SJCRH30 (cell line): ENCODE measurements at places on chromosomes 12 and 14. TPM values are rescaled to one million over a fixed set of nuclear protein-coding genes. Genes with fewer than 3 reads are reported as not detected.

TM9SF1 gene
- total RNA-seq: 32.6 and 35.7 TPM in 2 replicates

SYNDIG1L gene
- not detected in 2 replicates for total RNA-seq

SLC6A13 gene
- 0.12 TPM in 1 of 2 replicates, not detected in the other for total RNA-seq

CCDC38 gene
- 0.04 and 0.10 TPM in 2 replicates for total RNA-seq

CIROP gene
- total RNA-seq: not detected in 2 replicates

METTL25 gene
- 9.1 and 9.2 TPM in 2 replicates for total RNA-seq

EPS8 gene
- 23.3 and 27.1 TPM in 2 replicates for total RNA-seq

PPTC7 gene
- 6.6 and 6.9 TPM in 2 replicates for total RNA-seq

- peaks cover 30% of the 10 kb centered on the region for H3K27me3 ChIP-seq
- H3K4me1 ChIP-seq: peaks cover 8% of the 10 kb centered on the region; the same call in 1 of the 2 replicates
- no peaks in the 10 kb centered on the region for H3K36me3 ChIP-seq
- H3K27ac ChIP-seq: no peak overlapping the region
- no peak for DNase-seq
Observed at GRCh38 chr12:51864833-51865670, 16.5 kb upstream of the FIGNL2 start.

DNA sequence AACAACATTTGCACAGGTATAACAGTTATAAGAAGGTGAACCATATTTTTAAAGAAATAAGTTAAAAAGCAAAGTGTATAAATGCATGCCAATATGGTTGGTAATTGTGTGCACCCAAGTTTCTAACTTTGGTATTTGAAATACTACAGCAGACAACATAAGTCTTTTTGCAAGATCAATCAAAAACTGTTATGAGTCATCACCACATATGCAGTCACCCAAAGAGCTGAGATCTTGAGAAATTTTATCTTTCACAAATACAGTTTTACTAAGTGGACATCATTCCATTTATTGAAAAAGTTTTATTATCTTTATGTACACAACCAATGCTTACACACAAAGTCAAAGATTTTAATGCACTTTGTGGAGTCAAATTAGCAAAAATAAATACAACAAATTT is 7.0 kb upstream of the ACSS3 start:
- DNase-seq: no peak
- H3K36me3 ChIP-seq: no peaks in the 10 kb centered on the region
- H3K27ac ChIP-seq: no peak overlapping the region
- H3K27me3 ChIP-seq: no peaks in the 10 kb centered on the region
- H3K4me3 ChIP-seq: no peak overlapping the region

DNA sequence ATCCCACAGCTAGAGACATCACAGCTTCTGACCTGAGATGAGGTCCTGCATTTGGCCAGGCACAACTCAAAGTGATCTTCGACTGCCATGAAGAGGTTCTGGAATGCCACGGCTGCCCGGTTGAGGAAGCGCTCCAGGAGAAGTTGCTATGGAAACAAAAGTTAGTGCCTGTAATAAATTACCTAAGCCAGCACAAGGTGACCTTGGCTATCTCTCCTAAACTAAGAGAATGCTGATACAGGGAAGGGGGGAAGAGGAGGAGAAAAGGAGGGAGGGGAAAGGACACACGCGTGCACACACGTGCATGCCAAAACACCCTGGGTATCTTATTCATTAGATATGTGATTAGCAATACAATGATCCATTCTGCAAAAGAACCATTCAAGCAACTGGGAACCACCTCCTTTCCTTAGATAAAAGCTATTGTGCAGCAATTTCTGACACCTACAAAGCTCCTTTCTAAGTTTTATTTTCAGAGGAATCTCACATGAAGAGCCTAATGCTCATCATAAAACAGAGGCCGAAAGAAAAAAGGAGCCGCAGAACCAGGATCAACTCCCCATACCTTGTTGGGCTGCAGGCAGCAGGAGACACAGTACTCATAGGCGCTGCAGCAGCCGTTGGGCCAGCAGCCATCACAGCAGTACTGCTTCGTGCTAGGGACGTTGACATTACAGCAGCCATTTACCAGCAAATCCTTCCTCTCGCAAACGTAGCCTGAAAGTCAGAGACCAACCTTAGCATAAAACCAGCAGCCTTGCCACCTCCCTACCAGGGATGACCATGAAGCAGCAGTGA is 17.9 kb downstream of the SPRING1 start:
- no peak for DNase-seq
- H3K4me1 ChIP-seq: 0 out of 2 replicates have a peak, but pooled peaks cover 7% of the 10 kb centered on the region
- H3K27me3 ChIP-seq: no peaks in the 10 kb centered on the region

DNA sequence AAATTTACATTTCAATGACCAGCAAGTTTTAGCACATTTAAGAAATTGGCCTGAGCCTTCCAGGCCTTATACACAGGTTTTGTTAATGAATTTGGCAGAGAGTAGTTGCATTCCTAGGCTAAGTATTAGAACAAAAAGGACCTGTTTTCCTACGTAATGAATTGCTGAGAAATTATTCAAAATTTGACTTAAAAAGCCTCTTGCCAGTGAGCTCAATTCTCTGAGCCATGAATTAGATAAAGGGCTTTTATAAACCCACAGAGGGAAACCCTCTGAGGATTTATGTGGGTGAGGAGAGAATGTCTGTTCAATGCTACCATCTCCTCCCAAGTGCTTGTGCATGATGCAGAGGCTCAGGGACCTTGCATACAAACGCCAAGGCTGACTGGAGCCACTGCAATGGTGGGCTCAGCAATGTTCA is 94.5 kb upstream of the PELI2 start:
- no peaks in the 10 kb centered on the region for H3K4me1 ChIP-seq
- H3K36me3 ChIP-seq: no peaks in the 10 kb centered on the region
- no peaks in the 10 kb centered on the region for H3K27me3 ChIP-seq
- H3K4me3 ChIP-seq: no peak overlapping the region
- no peak for DNase-seq
- H3K27ac ChIP-seq: no peak overlapping the region

DNA sequence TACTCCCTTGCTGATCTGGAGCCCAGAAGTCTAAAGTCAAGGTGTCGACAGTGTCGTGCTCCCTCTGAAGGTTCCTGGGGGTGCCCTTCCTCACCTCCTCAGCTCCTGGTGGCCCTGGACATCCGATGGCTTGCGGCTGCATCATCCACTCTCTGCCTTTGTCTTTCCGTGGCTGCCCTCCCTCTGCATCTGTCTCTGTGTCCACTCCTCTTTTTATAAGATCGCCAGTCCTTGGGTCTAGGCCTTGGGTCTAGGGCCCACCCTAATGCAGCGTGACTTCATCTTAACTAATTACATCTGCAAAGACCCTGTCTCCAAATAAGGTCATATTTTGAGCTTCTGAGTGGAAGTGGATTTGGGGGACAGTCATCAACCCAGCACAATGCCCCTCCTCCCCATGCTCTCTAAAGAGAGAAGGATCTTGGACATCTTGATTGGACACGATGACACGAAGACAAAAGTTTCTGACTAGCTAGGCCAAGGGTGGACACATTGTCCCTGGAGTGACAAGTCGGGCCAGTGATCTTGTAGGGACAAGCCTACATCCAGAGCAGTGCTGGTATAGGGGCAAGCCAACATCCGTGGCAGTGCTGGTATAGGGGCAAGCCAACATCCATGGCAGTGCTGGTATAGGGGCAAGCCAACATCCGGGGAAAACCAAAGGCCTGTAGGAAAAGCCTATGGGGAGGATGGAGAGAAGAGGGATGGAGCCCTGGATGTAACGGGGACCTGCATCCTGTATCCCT is 93.9 kb upstream of the DIO3 start:
- H3K27me3 ChIP-seq: peaks cover 3% of the 10 kb centered on the region; the same call in 1 of the 2 replicates
- no peak for DNase-seq
- H3K36me3 ChIP-seq: no peaks in the 10 kb centered on the region
- no peak overlapping the region for H3K4me3 ChIP-seq
- H3K27ac ChIP-seq: no peak overlapping the region

- DNase-seq: no peak
- no peaks in the 10 kb centered on the region for H3K36me3 ChIP-seq
Observed at GRCh38 chr12:10617863-10618262, 4.5 kb upstream of the MAGOHB start.

DNA sequence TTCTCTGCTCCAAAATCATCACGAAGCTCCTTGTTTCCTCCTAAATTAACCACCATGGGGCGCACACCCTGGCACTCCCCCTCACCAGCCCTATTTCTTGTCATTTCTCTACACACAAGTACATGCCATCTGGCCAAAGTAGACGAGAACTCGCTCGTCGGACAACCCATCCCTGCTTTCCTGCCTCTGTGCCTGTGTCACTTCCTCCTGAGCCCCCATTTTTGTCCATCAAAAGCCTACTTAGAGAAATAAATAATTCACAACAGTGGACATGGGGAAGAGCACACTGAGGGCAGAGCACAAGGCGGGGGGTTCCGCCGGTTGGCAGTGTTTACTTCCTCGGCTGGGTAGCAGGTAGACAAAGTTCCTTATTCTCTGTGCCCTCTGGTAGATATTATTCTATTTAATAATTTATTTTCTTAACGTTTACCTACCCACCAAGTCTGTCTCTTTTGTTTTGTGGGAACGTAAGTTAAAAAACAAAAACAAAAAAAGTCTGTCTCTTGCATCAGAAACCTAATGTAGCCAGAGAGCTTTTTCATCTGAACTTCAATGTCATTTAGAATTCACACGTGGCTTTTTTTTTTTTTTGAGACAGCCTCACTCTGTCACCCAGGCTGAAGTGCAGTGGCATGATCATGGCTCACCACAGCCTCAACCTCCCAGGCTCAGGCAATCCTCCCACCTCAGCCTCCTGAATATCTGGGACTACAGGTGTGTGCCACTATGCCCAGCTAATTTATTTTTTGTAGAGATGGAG is 6.0 kb downstream of the VPS37B start:
- peaks cover 56% of the 10 kb centered on the region for H3K4me1 ChIP-seq
- DNase-seq: no peak
- H3K4me3 ChIP-seq: no peak overlapping the region
- H3K36me3 ChIP-seq: no peaks in the 10 kb centered on the region; the same call in 1 of the 2 replicates

DNA sequence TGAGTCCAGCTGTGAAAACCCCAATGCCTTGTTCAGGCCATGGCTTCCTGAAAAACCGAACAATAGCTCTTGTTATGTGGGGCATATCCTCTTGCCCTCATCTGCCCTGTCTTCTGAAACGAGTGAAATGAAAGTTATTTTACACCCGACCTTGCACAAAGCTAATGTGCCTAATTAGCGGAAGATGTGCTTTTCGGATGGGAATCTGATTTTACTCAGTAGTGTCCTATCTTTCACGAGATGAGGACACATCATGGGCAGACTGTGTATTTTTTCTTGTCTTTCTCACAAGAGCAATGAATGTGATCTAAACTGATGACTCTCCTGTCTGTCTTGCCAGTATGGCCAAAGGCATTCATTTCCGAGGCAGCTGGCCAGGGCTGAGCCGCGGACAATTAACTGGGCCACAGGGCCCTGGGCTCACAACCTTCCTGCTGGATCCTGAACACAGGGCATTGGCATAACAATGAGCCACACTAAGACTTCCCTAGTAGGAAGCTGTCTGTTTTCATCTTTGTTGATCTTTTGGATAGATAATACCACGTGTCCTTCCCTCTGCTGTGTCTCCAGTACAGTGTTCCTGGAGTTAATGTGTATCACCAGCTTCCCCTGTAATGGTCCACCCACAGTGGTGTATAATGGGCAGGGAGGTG is 86.0 kb upstream of the HIF1A start:
- peaks cover 44% of the 10 kb centered on the region for H3K4me1 ChIP-seq
- H3K27me3 ChIP-seq: no peaks in the 10 kb centered on the region
- no peaks in the 10 kb centered on the region for H3K36me3 ChIP-seq
- DNase-seq: peak; percentile 69
- peak overlapping the region; percentile 39 for H3K4me3 ChIP-seq
- peak overlapping the region; percentile 89 for H3K27ac ChIP-seq

DNA sequence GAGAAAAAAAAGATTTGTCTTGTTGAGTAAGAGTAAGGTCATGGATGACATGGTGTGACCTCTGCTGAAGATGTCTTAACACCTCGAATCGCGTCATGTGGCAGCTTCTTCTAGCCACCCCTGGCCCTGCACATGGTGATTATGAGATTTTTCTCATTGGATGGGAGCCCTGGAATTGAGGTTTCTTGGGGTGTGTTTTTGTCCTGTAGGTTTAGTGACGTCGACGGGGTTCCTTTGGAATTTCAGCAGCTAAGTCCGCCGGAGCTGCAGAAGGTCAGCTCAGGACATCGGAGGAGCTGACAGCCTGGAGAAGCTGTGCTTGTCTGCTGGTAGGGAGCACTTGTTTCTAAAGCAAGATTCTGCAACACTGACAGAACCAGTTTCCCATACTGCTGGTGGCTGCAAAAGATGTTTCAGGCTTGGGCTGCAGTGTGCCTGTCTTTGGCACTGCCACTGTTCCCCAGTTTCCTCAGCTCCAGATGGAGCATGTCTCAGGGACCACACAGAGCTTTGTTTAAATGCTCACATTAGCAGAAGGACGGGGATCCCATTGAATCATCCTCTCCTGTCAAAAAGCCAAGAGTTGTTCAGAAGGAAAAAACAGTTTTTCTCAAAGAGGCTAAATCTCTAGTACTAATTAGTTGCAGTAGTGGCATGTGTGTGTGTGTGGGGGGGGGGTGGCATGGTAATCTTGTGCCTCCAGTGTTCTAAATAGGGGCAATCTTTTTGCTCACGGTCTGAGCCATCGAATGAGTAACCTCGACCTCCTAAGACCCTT is 5.2 kb upstream of the FOS start:
- peaks cover 4% of the 10 kb centered on the region; the same call in 1 of the 2 replicates for H3K4me1 ChIP-seq
- H3K36me3 ChIP-seq: no peaks in the 10 kb centered on the region
- DNase-seq: peak; percentile 34
- no peaks in the 10 kb centered on the region for H3K27me3 ChIP-seq
- no peak overlapping the region for H3K4me3 ChIP-seq

DNA sequence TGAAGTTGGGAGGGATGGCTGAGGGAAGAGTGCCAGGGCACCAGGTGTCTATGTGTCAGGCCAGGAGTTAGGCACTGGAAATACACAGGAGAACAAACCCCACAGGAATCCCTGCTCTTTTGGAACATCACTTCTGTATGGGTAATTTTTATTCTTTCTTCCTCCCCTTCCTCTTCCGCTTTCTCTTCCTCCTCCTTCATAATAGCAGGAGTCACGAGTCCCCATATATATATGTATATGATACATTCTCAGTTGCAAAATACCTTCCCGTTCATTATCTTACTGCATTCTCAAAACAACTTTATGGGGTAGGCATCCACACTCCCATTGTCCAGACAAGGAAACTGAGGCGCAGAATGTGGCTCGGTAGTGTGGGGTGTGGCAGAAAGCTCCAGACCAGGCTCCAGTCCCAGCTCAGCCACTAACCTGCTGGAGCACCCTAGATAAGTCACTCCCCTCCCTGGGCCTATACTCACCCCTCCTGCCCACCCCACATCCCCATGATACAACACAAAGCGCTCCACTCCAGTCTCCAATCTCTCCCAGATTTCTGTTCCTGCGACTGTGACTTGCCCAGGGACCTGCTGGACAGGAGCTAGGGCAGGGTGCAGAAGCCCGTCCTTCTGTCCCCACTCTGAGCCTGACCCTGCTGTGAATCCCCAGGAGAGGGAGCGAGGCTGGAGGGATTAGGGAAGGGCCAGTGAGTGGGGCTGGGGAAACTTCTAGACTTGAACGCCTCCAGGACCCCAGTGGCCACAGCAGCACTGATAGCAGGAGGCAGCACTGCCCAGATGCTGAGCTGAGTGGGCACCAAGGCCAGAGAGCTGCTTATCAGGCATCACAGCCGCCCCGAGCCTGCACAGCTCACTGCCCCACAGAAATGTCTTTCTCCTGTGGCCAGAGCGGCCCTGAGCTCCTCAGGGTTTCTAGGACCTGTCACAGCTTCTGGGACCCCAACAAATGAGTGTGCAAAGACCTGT is 1.4 kb upstream of the AQP2 start:
- no peak for DNase-seq
- no peaks in the 10 kb centered on the region for H3K4me1 ChIP-seq
- no peak overlapping the region for H3K27ac ChIP-seq
- H3K36me3 ChIP-seq: no peaks in the 10 kb centered on the region
- H3K27me3 ChIP-seq: no peaks in the 10 kb centered on the region
- no peak overlapping the region for H3K4me3 ChIP-seq
